Left renal cortex interstitium (tissue), 4 donors: ENCODE measurements at places on chromosomes 5 and 9.

GRCh38 chr5:154101184-154101583, 62.4 kb downstream of the MFAP3 start:
- DNase-seq, result no peak

DNA sequence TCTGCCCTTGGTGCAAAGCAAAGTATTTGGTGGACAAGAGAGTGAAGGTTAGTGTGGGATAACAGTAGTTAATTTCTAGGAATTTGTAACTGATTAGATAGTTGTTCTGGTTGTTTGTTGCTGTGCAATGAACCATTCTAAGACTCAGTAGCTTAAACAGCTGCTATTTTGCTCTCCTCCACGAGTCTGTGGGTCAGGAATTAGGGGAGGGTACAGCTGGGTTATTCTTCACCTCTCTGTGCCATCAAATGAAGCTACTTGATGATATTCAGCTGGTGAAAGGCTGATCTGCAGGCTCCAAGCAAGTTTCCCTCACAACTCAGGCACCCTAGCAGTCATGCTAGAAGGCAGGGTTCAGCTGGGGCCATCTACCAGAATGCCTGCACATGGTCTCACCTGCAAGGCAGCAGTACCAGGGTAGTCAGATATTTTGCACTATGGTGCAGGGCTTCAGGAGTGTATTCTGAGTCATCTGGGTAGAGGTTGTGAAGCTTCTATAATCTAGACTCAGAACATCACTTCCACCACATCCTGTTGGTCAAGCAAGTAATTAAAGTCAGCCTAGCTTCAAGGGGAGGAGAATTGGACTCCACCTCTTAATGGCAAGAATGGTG, 159.5 kb upstream of the SLC28A3 start:
- DNase-seq, result no peak

DNA sequence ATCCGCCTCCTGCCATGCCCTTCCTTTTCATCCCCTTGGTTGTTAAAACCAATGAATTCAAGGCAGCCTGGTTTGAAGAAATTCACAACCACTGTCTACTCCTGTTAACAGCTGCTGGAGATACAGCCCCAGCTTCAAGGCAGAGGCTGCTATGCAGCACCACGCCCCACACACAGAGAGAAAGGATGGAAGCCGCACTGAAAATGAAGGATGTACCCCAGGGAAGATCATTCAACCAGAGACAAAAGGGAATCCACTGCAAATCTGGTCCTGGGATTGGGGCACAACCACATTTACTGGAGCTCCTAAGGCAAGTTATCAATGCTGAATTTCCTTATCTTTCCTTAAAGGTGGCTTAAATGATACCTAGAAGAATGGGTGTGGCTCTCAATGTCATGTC, 58.7 kb downstream of the DPYSL3 start:
- DNase-seq, result no peak

DNA sequence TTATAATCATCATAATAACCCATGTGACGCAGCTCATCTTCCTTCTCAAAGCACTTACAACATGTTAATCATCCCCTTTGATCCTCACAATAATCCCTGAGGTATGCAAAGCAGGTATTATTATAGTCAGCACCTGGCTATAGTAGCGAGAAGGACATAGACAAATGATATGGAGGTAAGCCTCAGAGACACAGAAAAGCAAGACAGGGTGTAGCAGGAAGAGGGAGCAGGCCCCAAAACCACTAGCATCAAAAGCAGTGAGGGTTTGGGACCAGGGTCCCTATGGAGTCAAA, 139.2 kb upstream of the SLC30A5 start:
- DNase-seq, result no peak

DNA sequence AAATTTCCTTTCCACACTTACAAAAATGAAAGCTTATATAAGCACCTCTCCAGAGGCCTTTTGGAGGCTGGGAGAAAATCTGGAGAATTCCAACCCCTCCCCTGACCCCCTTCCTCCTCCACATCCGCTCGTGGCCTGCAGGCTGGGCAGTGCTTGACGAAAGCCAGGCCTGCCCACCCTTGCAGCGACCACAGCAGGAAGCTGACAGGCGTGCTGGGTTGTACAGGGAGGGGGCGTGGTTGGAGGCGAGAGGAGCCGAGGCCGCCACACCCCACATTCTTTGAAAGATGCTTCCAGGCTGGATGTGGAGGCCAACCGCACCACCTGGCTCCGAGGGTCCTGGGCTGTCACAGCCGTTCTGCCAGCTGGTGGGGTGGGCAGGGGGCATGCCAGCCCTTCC, 47.8 kb upstream of the IER5L start:
- no peak for DNase-seq

DNA sequence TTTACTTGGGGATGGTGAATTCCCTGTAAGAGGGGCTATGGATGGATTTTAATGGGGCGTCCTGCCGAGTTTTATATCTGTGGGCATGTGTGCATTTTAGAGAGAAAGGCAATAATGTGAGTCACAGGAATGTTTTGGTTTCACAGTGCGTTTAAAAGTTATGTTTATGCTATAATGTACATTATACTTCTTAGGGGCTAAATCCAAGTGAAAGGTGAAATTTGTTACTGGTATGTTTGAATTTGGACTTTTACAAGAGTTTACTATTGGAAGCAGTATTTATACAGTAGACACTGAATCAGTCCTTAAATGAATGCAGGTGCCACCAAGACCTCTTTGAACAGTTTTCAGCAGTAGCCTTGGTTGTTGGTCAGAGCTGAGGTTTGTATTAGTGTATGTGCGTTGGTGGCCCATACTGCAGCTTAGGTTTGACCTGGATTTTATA, 5.6 kb downstream of the JMY start:
- DNase-seq, result no peak

- DNase-seq, result no peak
Measured at GRCh38 chr5:35876922-35877321, 20.2 kb downstream of the IL7R start.

DNA sequence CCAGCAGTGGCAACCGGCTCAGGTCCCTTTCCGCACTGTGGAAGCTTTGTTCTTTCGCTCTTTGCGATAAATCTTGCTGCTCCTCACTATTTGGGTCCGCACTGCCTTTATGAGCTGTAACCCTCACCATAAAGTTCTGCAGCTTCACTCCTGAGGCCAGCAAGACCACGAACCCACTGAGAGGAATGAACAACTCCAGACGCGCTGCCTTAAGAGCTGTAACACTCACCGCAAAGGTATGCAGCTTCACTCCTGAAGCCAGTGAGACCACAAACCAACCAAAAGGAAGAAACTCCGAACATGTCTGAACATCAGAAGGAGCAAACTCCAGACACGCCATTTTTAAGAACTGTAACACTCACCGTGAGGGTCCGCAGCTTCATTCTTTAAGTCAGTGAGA, 103.5 kb downstream of the GLIS3 start:
- DNase-seq, result no peak
